Stimulated activated CD8-positive, alpha-beta memory T cell treated with anti-CD3 and anti-CD28 coated beads, Interleukin-4, amount 100 ng/mL, for 4 hours (primary cell): ENCODE measurements at places on chromosomes 5 and 9.

GRCh38 chr5:21646469-21646868 is 1206.7 kb downstream of the CDH12 start:
- DNase-seq = no peak

GRCh38 chr9:77013932-77014596 is 5.4 kb upstream of the FOXB2 start:
- DNase-seq = no peak

- DNase-seq = no peak
Measured at GRCh38 chr5:176562189-176562588, 13.0 kb downstream of the CDHR2 start.

GRCh38 chr9:33178972-33179697 is 12.0 kb upstream of the B4GALT1 start:
- DNase-seq = no peak

DNA sequence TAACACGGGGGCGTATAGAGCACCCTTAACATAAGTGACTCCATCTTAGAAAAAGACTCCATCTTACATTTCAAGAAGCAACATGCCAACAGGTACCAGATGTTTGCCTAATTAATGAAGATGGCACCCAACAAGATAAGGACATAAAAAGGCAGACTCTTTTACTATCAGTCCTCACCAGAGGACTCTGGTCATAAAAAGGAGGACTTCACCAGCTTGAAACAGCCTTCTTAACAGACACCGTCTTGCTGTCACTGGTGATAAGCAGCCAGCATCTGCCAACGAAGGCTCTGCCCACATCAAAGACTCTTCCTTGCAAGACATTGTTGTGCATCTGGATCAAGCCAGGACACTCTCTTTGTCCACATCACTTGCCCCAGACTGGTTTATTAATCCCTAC is 80.3 kb downstream of the S1PR3 start:
- no peak for DNase-seq

GRCh38 chr9:82126256-82126655 is 137.7 kb downstream of the SPATA31D1 start:
- no peak for DNase-seq

DNA sequence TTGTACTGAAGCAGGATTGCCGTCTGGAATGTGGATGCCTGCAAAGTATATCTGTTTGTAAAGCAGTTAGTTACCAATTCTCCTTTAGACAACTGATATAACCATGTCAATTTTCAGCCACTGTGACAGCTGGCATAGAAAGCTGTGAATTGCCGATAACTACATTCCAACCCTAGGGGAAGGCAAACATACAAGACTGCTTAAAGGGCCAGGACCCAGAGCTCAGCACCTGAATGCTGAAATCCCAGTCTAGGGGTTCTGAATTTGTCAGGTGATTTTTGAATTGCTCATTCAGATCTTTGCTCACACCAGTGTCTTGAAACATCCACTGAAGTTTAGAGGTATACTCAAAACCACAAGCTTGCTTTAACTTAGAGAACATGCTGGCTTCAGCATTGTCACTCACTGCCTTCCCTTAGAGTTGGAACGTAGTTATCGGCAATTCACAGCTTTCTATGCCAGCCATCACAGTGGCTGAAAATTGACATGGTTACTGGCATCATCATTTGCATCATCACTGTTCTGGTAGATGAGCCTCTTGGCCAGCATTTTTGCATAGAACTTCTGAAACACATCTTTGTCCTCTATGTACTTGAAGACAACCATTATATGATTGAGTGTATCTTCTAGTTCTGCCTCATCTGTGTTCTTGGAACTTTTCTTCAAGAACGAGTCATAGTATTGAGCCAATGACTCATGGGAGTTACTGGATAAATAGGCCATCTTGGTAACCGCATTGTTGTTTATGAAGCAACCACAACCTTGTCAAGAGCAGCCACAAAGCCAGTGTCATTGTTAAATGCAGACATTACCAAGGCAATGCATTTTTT is 82.1 kb downstream of the CCDC192 start:
- DNase-seq = no peak

GRCh38 chr9:68861436-68861835 is 152.5 kb downstream of the PRKACG start:
- no peak for DNase-seq

DNA sequence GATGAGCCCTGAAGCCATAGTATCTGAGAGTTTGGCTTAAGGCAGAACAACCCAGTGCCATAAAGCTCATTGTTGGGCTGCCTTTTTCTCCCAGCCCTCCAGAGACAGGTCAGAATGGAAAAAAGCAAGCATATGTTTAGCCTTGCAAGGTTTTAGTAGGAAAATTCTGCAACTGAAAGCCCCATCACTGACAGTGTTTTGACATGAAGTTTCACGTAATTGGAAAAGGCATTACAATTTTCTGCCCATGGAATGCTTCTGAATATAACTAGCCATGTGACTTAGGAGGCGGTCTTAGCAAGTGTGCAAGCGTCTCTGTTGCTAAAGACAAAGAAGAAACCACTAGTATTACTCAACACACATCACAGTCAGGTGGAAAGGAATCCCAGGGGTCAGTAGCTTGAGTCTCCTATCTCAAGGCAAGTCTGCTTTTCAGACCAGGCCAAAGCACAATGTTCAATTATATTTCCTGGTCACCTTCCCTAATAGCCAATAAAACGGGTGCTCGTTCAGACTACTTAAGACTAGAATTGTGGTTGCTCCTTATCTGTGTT is 117.6 kb downstream of the CARTPT start:
- no peak for DNase-seq

- no peak for DNase-seq
Measured at GRCh38 chr9:100298378-100298777, 54.4 kb downstream of the TEX10 start.

DNA sequence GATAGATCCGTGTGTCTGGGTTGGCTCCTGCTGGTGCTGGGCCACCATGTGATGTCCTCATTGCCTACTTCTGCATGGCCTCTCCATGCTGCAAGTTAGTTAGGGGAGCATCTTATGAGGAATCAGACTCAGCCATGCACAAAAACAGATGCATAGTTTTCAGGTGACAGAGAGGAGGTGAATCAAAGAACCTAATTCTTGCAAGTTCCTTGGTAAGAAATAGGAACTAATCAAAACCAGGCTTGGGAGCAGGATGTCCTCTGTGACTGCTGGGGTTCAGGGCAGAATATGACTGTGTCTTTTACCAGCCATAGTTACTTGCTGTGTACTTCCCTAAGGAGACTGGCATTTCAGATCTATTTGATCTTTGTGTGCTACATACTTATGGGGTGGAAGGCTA is 61.6 kb downstream of the C9orf152 start:
- DNase-seq = no peak

DNA sequence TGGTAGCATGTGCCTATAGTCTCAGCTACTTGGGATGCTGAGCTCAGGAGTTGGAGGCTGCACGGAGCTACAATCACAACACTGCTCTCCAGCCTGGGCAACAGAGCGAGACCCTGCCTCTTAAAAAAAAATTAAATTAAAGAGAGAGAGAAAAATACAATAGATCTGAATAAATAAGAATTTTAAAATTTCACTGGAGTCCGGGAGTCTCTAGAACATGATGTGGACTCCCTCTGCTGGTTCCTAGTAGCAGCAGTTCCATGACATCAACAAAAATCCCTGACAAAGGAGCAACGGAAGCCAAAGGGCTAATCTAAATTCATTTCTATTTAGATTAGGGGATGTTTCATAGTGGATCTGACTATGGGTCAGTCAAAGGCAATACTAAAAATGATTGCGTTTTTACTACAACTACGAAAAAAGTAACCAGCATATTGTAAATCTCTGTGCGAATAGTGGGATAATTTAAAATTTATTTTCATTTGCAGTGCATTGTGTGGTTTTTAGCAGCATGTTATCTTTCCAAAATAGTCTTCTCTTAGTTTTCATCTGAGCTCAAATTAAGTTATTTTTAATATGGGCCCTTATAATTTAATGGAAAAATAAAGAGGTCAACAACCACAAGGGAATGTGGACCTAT is 6.7 kb downstream of the INIP start:
- no peak for DNase-seq

- no peak for DNase-seq
Measured at GRCh38 chr5:95519151-95519550, 35.6 kb downstream of the SKIC3 start.

DNA sequence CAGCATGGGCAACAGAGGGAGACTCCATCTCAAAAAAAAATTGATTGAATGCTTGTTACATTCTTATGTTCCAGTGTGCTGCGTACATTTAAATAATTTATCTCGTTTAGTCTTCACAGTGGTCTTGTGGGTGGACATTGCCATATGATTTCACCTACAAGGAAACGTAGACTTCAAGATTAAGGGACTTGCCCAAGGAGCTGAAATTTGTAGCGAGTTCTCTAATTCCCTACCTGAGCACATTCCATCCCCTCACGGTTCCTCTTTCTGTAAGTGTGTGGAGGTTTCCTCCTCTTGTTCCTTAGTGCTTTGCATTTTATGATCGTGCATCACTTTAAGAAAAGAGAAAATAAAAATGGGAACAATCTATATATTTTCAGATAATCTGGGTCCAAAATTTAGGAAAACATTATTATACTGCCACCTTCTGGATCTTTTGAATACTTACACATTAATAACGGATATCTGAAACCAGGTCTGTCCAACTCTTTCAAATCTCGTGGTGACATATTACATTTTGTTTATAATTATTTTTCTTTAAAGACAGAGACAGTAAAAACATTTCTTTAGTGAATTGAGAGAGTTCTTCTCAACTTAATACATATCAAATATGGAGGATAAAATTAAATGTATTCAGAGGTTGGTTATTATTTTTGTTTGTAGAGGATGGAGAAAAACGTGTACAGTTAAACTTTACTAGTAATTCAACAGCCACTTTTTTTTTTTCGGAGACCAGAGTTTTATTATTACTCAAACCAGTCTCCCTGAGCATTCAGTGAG is 29.9 kb upstream of the C7 start:
- DNase-seq = no peak

DNA sequence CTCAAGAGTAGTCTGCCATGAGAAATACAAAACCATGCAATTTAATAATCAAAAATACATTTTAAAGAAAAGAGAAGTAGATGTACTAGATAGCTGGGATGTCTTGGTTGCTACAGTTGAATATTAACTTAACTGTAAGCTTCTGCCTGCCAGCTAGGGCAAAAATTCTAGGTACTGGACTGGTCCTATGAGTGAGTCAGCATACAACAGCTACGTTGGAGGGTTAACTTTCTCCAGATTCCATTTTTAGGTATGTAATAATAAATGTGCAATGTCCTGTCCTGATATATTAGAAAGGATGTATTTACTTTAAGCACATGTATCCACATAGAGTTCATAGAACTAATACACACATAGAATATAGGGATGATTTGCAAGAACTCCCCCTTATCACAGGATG is 230.1 kb downstream of the CAAP1 start:
- no peak for DNase-seq

DNA sequence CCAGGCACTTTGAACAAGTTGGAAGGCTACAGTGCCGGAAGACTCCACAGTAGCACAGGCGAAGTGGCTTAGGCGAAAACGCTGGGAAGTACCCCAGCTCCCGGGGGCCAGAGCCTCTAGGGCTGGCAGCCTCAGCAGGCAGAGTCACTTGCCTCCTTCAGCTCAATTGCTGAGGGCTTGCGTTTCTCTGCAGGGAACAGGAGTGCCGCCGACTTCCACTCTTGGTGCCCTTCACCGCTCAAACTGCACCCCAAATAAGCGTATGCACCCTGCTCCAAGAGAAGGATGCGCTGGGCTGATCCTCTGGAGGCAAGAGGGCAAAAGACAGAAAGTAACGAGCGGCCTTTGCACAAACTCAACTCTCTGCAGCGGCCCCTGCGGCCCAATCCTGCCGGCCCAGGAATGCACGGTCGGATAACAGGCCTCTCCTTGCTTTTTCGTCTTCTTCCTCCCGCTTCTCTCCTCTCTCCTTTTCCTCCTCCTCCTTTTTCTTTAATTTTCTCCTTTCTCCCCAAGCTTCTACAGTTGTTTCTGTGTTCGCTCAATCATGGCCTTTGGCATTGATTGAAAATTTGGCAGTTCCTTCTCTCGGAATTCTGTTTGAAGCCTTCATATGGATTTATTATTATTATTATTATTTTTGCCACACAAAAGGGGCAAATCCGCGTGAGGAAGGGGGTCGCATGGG is 1.1 kb upstream of the S1PR3 start:
- no peak for DNase-seq

DNA sequence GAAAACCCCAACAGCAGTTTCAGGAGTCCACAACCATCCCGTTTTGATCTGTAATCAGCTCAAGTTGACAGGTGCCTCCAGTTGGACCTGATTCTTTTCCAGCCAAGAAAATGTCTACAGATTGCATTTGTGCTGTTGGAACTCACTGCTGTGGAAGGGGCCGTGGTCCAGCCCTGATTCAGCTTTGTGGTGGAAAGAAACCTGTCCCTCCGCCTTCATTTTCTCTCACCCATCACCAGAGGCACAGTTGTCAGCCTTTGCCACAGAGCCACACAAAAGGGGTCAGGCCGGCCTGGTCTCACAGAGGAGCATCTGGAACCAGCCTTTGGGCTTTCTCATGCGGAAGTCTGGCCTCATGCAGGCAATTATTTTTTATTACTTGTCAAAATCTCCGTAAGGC is 483.6 kb downstream of the GADD45G start:
- no peak for DNase-seq

GRCh38 chr5:64973215-64973614 is 204.5 kb downstream of the CWC27 start:
- no peak for DNase-seq

- DNase-seq = peak; percentile 23
Measured at GRCh38 chr9:93091453-93092081, 4.5 kb upstream of the CARD19 start.

DNA sequence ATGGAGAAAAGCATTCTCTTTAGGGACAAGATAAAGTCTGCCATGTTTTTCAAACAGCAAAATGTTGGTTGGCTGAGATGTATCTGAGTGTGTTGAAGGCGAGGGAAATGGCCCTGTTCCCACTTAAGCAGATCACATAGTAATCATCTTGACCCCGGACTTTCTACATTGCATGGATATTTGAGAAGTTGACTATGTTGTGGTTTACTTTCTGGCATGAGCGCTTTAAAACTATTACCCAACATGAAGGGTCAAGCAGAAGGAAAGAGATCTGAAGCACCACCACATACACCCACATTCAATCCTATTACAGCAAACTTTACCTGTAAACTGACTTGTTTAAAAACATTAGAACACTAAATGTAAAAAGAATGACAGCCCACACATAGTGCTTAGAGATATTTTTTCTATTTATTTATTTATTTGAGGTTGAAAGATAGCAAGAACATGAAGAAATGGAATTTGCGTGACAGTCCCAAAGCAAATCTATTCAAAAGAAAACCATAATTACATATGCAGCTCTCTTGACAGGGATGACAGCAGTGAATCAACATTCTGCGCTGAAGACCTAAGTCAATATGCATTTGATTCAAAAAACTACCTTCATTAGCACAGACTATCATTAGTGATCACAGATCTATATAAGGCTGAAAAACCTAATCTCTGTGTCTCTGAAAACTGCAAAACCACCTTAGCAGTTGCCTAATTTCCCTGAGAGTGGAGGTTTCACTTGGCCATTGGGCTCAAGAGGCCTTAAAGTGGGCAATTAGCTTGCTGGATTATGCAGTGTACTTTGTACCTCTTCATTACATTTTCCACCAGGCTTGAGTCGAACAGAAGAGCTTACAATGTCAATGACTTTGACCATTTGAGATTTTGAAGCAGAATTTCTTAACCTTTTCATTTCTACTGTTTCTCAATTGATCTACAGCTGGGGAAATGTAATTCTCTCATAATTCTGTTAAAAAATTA is 195.0 kb downstream of the PDE4D start:
- DNase-seq = no peak
